Tongue (tissue), 3 donors: ENCODE measurements at places on chromosomes 3 and 15. TPM values are rescaled to one million over a fixed set of nuclear protein-coding genes. Genes with fewer than 3 reads are reported as not detected.

- no peak for DNase-seq
Measured at GRCh38 chr15:74565381-74566085, 24.5 kb downstream of the ARID3B start.

DNA sequence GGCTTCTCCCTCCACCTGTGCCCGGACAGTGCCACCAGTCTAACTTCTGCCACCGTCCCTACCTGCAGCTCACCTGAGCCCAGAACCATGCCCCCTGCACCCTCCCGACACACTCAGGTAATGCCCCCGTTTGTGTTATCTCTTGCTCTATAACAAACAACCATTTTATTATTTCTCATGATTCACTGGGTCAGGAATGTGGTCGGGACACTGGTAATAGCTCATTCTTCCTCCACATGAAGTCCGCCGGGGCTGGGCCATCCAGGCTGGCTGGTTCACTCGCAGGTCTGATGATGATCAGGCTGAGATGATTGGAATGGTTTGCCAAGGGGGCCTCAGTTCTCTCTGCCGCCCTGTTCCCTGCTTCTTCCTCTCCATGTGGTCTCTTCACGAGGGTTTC is 20.3 kb upstream of the NR2E3 start:
- DNase-seq = no peak

CCK gene
- not detected for total RNA-seq

DNA sequence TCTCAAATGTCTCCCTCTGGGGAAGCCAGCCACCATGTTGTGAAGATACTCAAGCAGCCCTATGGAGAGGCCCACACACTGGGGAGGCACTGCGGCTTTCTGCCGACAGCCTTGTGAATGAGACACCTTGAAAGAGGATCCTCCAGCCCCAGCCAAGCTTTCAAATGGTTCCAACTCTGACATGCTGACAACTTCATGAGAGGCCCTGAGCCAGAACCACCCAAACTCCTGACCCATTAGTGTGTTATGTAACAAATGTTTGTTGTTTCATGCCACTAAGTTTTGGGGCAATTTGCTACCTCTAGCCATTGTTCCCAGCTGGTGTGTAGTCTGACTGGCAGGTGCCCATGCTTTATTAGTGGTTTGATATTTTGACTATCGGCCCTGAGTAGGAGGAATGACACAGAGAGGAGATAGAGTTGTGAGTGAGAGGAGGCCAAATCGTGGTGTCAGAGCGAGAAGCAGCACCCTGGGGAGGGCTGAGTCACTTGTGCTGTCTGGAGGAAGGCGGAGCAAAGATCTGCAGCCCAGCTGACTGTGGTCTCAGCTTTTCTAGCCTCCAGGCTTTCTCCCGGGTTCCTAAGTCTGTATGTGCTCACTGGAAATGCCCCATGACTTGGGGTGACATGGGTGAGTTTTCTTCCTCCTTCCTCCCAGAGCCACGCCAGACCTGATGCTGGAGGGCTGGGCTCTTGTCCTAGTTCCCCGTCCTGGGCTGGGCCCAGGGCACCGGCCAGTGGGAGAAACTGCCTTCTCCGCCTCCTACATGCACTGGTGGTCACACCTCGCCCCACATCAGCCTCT is 56.7 kb upstream of the BLM start:
- peak; percentile 20 for DNase-seq

ATP2C1 gene
- total RNA-seq = 103 TPM

MCTP2 gene
- 16.6 TPM for total RNA-seq

INSYN1 gene
- total RNA-seq = 14.8 TPM
